Fibroblast of mammary gland (primary cell): ENCODE measurements at places on chromosomes 13 and 19.
A peak's percentile ranks its signal among the peaks of the same experiment; 100 is the strongest.

- no peak for DNase-seq
These were observed 299.8 kb downstream of the KLF5 start for GRCh38 chr13:73358606-73359095.

GRCh38 chr13:77338961-77339401 is 12.1 kb upstream of the MYCBP2 start:
- DNase-seq: no peak

DNA sequence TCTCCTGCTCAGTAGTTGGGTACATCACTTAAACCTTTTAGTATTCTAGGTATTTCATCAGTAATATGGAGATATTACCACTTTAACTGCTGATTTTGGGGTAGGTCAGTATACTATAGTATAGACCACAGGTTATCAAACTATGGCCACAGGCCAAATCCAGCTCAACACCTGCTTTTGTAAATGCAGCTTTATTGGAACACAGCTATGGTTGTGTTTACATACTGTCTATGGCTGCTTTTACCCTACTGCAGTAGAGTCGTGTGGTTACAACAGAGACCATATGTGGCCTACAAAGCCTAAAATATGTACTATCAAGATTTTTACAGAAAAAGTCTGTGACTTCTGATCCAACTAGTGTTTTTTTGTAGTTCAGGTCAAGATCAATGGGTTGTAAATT is 10.3 kb downstream of the COG6 start:
- DNase-seq: no peak

DNA sequence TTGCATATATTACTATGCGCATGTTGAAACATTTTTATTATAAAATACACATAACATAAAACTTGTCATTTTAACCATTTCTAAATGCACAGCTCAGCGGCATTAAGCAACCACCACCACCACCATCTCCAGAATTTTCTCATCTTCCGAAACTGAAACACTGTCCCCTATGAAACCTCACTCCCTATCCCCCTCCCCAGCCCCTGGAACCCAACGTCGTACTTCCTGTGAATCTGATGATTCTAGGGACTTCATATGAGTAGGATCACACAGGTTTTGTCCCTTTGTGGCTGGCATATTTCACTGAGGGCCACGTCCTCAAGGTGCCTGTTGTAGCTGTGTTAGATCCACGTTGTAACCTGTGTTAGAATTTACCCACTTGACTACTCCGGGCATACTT is 716 bp upstream of the MAP2K2 start:
- no peak for DNase-seq

GRCh38 chr19:8505680-8506401 is 3.4 kb upstream of the PRAM1 start:
- DNase-seq: peak; percentile 51

GRCh38 chr19:3359015-3359918 is 7.1 kb upstream of the NFIC start:
- peak; percentile 40 for DNase-seq

DNA sequence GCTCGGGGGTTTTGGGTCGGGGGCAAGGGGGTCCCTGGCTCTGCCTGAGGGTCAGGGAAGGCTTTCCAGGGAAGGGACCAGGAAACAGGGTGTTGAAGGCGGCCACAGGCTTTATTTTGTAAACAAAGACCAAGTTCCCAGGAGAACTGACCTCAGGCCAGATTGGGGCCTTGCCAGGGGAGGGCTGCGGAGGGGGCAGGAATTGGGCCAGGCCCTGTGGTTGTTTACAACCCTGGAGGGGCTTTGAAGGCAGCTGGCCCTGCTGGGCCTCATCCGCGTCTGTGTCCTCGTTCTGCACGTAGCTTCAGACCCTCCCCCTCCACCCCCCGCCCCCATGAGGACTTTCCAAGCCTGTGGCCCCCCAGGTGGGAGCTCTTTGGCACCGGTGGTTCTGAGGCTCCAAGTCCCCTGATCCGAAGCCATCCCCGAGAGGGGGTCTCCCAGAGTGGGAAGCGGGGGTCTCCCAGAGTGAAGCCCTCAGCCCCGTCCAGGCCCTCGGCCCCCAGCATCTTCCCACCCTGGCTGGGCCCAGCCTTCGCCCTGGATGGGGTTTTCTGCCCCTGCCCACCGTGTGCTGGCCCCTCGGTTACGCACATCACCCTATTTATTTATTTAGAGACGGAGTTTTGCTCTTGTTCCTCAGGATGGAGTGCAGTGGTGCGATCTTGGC is 13.5 kb upstream of the BSG start:
- DNase-seq: no peak

DNA sequence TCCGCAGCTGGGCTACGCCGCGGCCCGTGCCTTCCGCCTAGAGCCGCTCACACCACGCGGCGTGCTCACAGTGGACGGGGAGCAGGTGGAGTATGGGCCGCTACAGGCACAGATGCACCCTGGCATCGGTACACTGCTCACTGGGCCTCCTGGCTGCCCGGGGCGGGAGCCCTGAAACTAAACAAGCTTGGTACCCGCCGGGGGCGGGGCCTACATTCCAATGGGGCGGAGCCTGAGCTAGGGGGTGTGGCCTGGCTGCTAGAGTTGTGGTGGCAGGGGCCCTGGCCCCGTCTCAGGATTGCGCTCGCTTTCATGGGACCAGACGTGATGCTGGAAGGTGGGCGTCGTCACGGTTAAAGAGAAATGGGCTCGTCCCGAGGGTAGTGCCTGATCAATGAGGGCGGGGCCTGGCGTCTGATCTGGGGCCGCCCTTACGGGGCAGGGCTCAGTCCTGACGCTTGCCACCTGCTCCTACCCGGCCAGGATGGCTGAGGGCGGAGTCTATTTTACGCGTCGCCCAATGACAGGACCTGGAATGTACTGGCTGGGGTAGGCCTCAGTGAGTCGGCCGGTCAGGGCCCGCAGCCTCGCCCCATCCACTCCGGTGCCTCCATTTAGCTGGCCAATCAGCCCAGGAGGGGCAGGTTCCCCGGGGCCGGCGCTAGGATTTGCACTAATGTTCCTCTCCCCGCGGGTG is 7.4 kb downstream of the DBP start:
- DNase-seq: no peak

GRCh38 chr19:11293433-11294389 is 2.2 kb upstream of the TSPAN16 start:
- DNase-seq: peak; percentile 89

GRCh38 chr19:15532779-15533521 is 24.6 kb downstream of the CYP4F22 start:
- peak; percentile 11 for DNase-seq

DNA sequence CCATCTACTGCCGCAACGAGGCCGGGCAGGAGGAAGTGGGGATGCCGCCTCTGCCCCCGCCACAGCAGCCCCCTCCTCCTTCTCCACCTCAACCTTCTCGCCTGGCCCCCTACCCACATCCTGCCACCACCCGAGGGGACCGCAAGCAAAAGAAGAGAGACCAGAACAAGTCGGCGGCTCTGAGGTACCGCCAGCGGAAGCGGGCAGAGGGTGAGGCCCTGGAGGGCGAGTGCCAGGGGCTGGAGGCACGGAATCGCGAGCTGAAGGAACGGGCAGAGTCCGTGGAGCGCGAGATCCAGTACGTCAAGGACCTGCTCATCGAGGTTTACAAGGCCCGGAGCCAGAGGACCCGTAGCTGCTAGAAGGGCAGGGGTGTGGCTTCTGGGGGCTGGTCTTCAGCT is 3.4 kb upstream of the NUP62 start:
- DNase-seq: no peak

GRCh38 chr19:34391813-34392212 is 12.4 kb upstream of the PDCD2L start:
- no peak for DNase-seq

DNA sequence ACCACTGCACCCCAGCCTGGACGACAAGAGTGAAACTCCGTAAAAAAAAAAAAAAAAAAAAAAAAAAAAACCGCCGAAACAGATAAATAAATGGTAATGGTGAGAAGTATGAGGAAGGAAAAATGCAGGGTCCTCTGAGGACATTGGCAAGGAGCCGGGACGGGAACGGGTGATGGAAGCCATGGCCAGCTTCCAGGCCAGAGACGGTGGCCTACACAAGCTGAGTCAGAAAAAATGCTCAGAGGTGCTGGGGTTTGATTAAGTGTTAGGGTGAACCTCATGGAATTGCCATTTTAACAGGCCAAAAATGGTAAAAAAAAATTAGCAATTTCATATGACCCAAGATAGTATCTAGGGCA is 866 bp upstream of the ZSWIM4 start:
- peak; percentile 97 for DNase-seq

DNA sequence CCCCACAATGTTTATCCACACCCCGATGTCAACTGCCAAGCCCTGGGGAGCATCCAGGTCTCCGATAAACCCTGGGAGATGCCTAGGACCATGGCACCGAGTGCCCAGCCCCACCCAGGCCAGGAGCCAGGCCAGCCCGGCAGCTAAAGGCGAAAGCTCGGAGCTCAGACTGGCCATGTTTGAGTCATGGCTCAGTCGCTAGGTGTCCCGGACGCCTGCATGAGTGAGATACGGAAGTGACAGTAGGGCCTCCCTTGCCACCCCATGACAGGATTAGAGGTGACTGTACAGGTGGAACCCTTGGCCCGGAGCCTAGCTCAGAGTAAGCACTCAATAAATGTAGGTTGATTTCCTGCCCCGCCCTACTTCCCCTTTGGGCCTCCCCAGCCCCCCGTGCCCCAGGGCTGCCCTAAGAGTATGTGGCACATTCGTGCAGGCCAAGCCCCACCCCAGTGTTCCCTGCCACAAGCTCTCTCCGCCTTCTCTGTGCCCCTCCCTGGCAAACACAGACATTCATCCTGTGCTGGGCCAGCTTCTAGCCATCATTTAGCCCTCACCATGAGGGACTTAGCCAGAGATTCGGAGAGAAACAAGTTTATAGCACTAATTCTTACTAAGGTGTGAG is 5.8 kb upstream of the TPM4 start:
- no peak for DNase-seq

DNA sequence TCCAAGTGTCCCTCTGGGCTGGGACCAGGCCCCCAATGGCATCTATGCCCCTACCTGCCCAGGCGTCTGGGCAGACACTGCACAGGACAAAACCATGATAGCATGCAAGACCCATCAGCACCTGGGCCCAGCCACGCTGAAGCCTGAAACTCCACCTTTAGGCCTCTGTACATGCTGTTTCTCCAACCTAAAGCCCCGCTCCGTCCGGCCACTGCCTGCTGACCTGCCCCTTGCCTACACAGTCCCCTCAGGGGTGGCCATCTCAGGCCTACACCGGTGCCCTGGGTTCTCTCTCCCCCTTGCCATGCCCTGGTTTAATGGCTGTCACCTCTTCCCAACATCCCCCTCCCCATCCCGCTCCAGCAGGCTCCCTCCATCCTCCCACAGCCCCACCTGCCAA is 15.3 kb downstream of the GJA3 start:
- DNase-seq: no peak

DNA sequence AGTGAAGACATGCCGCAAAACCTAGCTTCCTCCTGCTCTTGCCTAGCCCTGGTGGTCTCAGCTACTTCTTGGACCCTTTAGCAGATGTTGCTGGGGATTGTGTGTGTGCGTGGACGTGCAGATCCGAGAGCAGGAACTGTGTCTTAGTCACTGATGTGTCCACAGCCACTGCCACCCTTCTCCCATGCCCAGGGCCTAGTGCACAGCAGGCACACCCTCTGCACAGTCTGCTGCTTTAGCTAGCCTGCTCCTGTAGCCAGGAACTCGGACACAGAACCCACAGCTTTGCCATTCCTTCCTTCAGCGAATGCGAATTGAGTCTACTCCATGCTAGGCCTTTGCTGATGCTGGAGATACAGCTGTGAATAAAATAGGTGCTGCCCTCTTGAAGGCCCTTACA is 2.3 kb downstream of the CLPTM1 start:
- no peak for DNase-seq

- DNase-seq: peak; percentile 61
These were observed 12.5 kb upstream of the MAP1S start for GRCh38 chr19:17706750-17707181.
